ENCODE measurements at places on chromosomes 4 and X.

GRCh38 chrX:10636337-10636736 is 16.0 kb upstream of the MID1 start:
- no peaks in the 10 kb centered on the region for H3K36me3 ChIP-seq
- H3K27me3 ChIP-seq, result no peaks in the 10 kb centered on the region
- peak overlapping the region; percentile 23 for H3K27ac ChIP-seq
- no peaks in the 10 kb centered on the region for H3K4me1 ChIP-seq
- DNase-seq, result no peak
- peak overlapping the region; percentile 23 for H3K4me3 ChIP-seq

DNA sequence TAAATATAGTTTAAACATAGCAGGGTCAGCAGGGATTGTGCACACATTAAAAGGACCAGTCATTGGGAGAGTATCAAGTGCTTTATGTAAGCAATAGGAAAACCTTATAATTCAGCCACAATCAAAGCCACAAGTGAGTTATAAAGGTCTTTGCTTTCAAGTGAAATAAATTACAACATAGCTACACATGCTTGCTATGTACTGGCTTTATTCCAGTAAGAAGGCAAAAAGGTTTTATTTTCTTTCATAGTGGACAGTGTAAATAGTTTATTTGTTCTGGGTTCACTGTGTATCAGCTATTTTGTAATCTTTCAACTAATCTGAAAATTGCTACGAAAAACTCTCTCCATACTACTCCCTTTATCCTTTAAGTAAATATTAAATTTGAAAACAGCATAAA is 691.4 kb downstream of the PCDH7 start:
- H3K4me1 ChIP-seq, result no peaks in the 10 kb centered on the region
- DNase-seq, result no peak
- H3K4me3 ChIP-seq, result no peak overlapping the region
- H3K36me3 ChIP-seq, result no peaks in the 10 kb centered on the region
- H3K27ac ChIP-seq, result no peak overlapping the region
- H3K27me3 ChIP-seq, result no peaks in the 10 kb centered on the region

DNA sequence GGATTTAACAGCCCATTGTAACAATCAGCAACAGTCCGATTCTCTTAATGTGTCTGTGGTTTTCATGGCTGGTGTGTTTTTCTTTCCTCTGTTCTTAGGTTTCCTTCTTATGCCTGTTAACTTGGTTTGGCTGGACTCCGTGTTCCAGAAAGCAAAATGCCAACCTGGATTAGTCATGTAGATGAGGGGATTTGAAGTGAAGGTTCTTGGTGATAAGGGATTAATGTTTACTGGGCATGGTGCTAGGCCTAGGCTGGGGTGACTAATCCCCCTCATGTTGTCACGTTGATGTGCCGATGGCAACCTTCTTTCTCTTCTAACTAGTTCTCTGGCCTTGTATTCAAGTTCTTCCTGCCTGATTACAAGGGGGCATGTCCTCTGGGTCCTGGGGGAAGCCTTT is 85.9 kb downstream of the REPS2 start:
- H3K4me3 ChIP-seq, result no peak overlapping the region
- no peaks in the 10 kb centered on the region for H3K27me3 ChIP-seq
- H3K4me1 ChIP-seq, result no peaks in the 10 kb centered on the region

DNA sequence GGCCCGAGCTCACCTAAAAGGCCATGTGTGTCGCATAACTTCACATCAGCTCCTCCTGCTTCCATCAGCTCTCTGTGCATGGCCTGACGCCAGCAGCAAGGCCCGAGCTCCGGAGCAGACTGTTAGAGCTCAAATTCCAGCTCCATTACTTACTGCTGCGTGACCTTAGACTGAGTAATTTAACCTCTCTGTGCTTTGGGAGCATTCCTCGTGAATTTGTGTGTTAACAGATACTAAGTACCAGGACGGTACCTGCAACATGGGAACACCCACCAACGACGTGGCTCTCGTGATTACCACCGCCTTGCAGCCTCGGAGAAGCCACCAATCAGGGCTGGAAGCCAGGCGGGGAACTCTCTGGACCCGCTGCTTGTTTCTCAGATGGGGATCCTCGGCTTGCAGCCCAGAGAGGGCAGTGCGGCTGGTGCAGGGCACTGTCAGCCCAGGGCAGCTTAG is 12.9 kb downstream of the LETM1 start:
- H3K4me1 ChIP-seq, result peaks cover 30% of the 10 kb centered on the region
- peaks cover 71% of the 10 kb centered on the region for H3K36me3 ChIP-seq
- H3K4me3 ChIP-seq, result no peak overlapping the region
- peak; percentile 39 for DNase-seq

Data from left ventricle myocardium inferior (tissue), 1 donor.